ENCODE measurements at places on chromosomes 2 and 18.

DNA sequence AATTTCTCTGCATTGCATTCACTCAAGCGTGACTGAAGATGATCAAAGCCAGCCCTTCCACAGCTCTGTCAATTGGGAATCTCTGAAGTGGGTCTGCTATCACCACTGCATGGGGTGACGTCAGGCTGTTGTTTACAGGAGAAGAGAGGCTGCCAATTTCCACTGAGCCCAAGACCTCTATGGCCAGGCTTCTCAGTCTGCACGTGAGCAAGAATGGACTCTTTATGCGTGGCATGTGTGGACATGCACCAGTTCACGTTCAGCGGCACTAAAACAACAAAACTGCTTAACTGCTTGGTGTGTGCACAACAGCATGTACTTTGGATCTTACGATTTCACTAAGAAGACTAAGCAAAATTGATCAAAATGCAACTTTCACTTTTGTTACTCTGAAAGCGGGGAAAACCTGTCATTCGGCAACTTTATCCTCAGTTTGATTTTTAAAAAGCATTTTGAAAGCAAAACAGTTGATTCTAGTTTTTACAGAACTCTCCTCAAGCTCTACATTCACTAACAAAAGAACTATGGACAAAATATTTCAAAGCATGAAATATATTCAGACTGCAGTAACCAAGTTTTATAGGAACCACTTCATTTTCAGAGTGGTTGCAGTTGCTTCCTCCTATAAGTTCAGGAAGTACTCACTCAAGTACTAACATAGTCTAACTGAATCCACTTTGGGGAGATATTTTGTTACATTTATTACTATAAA, 77.0 kb upstream of the SERTAD2 start:
- no peak for DNase-seq

- DNase-seq = no peak
These were observed 47.3 kb upstream of the SNTG2 start for GRCh38 chr2:903223-903900.

DNA sequence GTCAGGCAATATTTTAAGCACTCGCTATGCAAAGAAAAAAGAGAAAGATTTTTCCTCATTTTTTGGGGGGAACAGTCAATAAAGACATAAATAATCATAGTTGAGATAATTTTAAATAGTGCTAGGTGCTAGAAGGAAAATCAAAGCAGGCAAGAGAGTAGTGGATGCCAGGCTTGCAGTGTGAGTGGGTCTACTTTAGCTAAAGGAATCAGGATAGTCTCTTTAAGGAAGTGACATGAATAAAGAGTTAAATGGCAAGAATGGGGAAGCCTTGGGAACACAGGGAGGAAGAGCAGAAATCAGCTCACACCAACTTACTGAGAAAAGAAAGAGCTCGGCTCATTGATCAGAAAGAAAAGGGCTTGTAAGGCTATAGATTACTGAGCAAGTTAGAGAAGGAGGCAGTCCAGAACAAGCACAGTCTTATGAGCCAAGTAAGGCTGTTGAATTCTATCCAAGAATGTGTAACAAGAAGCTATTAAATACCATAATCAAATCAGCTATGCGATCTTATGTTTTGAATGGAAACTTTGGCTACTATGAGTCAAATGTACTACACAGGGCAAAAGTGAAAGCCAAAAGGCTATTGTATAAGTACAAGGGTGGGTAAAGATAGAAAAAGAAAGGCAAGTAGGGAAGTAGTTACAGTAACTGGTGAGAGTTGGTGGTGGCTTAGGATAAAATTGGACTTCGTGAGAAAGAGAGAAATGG, 833.8 kb upstream of the PIK3C3 start:
- DNase-seq = no peak

GRCh38 chr2:10868465-10869314, 43.0 kb upstream of the KCNF1 start:
- no peak for DNase-seq
